ENCODE measurements at places on chromosomes 6 and 20. TPM values are rescaled to one million over a fixed set of nuclear protein-coding genes. Genes with fewer than 3 reads are reported as not detected.

Gene ZSCAN31
- total RNA-seq = 53.0 TPM

Gene TRDN
- not detected for total RNA-seq

Gene CD24
- 1.1 TPM for total RNA-seq

Gene GNRH2
- total RNA-seq = 0.32 TPM

Gene SEMG1
- not detected for total RNA-seq

Gene GPLD1
- under 0.01 TPM for total RNA-seq

Gene SEL1L2
- total RNA-seq = not detected

Gene BNIP5
- under 0.01 TPM for total RNA-seq

Gene RIMS1
- total RNA-seq = 0.16 TPM

Gene ZKSCAN3
- total RNA-seq = 6.4 TPM

Gene KHDC1
- 4.6 TPM for total RNA-seq

Gene HTR1E
- not detected for total RNA-seq

Gene TRIM40
- not detected for total RNA-seq

Gene DEFB132
- not detected for total RNA-seq

Gene NNAT
- total RNA-seq = 0.26 TPM

Gene TMEM244
- 0.47 TPM for total RNA-seq

Gene HLA-DPB1
- total RNA-seq = 10.4 TPM

Gene IL17A
- not detected for total RNA-seq

Gene RSPH9
- 0.95 TPM for total RNA-seq

Gene PKIB
- 2.1 TPM for total RNA-seq

Gene BMP7
- not detected for total RNA-seq

Gene CCN5
- 8.8 TPM for total RNA-seq

Gene FNDC1
- 0.16 TPM for total RNA-seq

Gene LRRN4
- not detected for total RNA-seq

Gene CNR1
- total RNA-seq = not detected

Gene GHRH
- total RNA-seq = not detected

Gene MUC22
- not detected for total RNA-seq

Gene NFKBIL1
- total RNA-seq = 32.9 TPM

Gene OR11A1
- total RNA-seq = not detected

Gene TTLL9
- 0.16 TPM for total RNA-seq

Gene UBE2C
- total RNA-seq = 3.9 TPM

Gene FBXO30
- 14.2 TPM for total RNA-seq

Gene PFDN4
- 112 TPM for total RNA-seq

Gene CDSN
- total RNA-seq = not detected

Gene SESN1
- total RNA-seq = 32.5 TPM

Gene LHFPL5
- not detected for total RNA-seq

Gene KHDC1L
- total RNA-seq = not detected

Gene TEAD3
- total RNA-seq = 3.8 TPM

Gene PCMT1
- total RNA-seq = 92.0 TPM

Gene BHLHE23
- total RNA-seq = not detected

Gene CCND3
- 14.8 TPM for total RNA-seq

Gene RALY
- 66.4 TPM for total RNA-seq

Measured in bronchial smooth muscle cell (primary cell).